ENCODE measurements at places on chromosomes 1 and 21.
A peak's percentile ranks its signal among the peaks of the same experiment; 100 is the strongest.

DNA sequence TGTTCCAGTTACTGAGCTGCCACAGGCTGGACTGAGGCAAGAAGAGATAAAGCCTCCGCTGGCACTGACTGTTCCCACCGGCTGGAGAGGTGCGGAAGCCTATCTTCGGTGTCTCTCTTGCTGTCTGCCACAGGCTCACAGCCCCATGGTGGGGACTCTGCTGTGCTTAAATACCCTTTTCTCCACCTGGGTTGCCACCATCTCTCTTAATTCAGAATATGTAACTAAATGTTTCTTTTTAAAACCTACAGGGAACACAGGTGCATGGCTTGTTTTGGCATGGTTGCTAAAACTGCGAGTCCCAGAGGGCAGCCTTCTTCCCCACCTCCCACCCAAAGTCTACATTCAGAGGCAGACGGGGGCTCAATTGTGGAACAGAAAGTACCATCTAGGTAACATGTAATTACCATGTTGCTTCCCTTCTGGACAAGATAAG is 8.1 kb upstream of the LBR start:
- DNase-seq, result no peak

DNA sequence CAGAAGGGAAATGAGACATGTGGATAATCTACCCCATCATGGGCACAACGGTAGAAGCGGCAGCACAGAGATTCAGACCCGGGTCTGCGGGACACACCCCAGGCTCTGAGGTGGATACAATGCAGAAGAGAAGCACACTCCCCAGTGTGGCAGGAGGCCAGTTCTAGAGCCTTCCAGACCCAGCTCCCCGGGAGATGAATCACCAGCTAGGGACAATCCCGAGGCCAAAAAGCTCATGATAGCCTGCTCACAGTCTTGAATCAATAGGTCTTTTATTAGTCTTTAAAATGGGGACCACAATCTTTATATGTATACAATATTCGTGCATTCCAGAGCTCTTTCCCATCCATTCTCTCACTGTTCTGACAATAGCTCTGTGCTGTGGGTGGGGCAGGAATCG is 57.3 kb upstream of the DIRAS3 start:
- no peak for DNase-seq

- no peak for DNase-seq
Measured at GRCh38 chr1:67677408-67677807, 7.6 kb upstream of the GADD45A start.

- DNase-seq, result no peak
Measured at GRCh38 chr1:201422026-201422425, 496 bp upstream of the TNNI1 start.

- DNase-seq, result no peak
Measured at GRCh38 chr1:219266524-219266923, 92.8 kb downstream of the LYPLAL1 start.

DNA sequence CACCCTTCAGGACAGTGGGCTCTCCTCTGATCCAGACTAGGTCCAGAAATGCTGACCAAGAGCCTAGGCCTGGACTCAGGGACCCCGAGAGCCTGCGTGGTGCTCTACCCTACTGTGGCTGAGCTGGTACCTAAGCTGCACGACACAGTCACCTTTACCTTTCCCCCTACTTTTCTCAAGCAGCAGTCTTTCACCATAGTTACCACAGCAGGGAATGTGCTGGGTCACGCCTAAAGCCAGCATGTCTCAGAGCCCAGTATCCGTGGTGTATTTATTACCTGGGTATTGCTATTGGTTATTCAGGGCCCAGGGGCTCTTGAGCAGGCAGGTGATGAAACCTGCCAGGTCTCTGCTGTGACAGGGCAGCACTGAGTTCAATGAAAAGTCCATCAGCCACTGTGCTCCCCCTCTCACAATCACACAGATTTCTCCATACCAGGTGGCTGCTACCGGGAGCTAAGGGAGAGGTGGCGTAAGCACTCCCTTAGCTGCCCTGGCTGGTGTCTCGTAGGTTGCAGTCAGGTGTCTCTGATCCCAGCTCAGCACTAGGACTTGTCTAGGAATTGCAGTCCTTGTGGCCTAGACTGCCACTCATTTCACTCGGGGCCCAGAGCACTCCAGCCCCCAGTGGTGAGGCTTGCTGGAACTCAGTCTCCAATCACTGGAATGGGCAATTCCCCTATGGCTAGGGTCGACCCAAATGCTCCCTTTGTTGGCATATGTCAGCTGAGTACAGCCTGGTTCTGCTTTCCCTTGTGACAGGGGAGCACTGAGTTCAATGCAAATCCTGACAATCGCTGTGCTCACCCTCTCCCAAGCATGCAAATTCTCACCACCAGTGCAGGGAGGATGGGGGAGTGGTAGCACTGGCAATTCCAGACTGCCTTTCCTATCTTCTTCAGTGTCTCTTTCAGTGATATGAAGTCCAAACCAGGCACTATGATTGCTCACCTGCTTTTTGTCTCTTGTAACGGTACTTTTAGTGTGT is 128.7 kb downstream of the PHTF1 start:
- no peak for DNase-seq

- no peak for DNase-seq
Measured at GRCh38 chr1:212514782-212515181, 82.1 kb downstream of the NENF start.

DNA sequence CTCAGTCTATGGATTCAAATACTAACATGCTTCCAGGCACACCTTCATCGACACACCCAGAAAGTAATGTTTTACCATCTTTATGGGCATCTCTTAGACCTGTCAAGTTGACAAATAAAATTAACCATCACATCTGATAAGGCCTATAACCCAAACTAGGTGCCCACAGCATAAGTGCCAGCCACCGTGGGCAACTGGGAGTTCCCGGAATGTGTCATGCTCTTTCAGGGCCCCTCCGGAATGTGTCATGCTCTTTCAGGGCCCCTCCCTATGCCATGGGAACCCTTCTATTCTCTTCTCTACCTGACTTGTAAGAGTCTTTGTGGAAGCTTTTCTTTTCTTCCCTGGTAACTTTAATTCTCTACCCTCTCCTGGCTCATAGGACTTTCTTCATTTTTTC is 26.6 kb downstream of the KRTAP24-1 start:
- DNase-seq, result no peak

GRCh38 chr1:25819491-25820246 is at the start of gene MTFR1L:
MTFR1L (plus strand) TSS chr1:25819954; CDS start chr1:25823105, 3,151 bp downstream.
- DNase-seq, result peak; percentile 87

DNA sequence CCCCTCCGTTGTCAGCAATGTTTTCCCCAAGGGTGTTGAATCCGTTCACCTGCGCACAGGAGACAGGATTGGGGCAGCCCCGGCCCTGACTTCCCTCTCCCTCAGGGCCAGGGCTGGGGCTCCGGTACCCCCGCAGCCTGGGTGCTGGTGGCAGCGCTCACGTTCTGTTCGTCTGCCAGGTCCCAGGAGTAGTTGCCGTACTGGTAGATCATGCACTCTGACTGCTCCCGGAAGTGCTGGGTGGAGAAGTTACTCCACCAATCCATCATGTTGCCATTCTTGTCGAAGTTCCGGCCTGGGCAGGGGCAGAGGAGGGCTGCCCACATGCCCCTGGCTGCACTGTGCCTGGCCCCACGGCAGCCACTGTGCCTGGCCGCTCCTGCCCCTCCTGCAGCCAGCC is 6.1 kb downstream of the PRXL2B start:
- DNase-seq, result no peak

- no peak for DNase-seq
Measured at GRCh38 chr1:214901718-214902117, 180.8 kb upstream of the KCNK2 start.

DNA sequence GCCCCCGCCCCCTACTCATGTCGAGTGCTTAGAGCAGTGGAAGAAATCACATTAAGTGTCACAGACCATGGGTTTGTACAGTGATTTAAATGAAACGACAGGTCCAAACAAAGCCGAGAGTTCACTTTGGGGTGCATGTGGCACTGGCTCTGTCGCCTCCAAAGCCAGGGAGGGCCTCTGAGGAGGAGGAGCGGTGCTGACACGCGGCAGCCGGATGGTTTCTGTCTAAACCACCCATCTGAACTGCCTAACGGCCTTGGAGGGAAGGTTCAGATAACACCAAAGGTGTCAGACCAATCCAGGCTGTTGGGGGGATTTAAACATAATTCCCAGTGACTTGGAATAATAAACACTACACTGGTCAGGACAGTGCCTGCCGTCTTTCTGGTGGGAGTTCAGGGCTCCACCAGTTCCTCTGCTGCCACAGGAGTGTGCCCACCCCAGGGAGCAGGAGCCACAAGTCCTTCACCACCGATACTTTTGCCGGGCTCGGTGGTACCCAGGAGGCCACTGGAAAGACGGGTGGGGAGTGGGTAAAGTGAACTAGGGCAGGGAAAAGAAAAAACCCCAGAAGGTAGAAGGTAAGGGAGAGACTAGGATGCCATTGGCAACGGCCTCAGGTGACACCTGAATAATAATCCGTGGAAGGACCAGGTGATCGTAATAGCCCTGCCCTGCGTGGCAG is 78.2 kb downstream of the SLC66A1 start:
- DNase-seq, result no peak

GRCh38 chr1:222829868-222830267 is 15.0 kb downstream of the DISP1 start:
- DNase-seq, result no peak

GRCh38 chr21:41650526-41651145 is 116.2 kb downstream of the RIPK4 start:
- no peak for DNase-seq

- DNase-seq, result no peak
Measured at GRCh38 chr1:86085741-86086409, 70.7 kb downstream of the COL24A1 start.

- DNase-seq, result no peak
Measured at GRCh38 chr1:41766546-41766945, 152.2 kb downstream of the HIVEP3 start.

DNA sequence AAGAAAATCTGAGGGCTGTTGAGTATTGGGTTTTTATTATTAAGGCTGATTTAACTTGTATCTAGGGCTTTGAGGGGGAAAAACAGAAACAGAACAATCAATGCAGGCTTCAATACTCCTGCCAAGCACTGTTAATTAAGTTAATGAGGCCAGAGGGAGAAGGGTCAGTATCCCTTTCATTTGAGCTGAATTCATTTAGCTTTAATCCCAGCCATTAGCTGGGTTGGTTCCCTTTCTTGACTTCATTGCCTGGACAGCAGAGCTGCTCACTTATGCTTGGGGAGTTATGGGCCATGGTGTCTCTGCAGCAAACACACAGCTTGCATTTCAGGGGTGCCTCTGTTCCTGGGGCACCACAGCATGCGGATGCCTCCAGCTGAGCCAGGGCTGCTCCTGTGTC is 16.3 kb downstream of the TLR5 start:
- DNase-seq, result no peak

DNA sequence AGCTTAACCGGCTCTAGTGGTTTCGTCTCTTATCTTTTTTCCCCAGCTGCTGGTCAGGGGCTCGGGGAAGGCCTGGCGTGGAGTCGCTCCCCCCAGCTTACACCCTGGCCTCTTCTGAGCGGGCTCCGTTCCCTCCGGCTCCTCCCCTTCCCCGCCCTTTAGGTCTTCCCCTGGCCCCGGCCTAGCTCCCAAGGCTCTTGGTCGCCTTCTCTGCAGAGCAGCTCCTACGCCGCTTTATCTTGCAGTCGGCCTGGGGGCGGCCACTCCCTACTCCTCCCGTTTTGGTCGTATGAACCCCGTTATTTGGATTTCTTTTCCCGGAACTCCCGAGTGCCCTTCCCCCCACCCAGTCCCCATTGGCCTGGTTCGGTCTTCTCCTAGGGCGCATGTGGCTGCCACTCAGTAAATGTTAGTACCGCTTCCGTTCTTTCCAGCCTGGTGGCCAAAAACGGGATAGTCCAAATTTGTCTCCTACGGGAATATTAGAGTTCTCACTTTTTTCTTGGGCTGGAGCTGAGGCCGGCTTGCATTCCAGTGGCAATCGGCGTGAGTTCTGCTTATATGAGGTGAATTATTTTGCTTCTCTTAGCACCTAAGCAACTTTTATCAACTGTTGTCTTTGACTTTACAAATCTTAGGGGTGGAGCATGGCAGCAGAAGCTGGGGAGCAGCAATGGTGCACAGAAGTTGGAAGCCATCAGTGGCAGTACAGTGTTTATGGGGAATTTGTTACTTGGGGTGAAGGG is 467 bp downstream of the THRAP3 start:
- DNase-seq, result no peak

DNA sequence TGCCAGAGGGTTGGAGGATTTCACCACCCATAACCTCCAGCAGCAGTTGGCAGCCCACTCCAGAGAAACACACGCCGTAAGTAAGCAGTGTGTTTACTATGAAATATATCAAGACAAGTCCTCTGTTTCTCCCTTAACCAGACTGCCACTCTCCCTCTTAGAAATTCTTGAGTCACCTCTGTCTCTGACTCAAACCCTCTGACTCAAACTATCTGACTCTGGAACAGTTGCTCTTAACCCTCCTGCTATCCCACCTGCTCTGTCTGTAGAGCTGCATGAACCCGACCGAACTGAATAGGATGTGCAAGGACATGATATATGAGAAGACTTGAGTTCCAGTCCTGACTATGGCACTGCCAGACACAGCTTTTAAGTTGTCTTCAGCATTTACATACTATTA is 14.1 kb downstream of the INPP5B start:
- DNase-seq, result no peak

DNA sequence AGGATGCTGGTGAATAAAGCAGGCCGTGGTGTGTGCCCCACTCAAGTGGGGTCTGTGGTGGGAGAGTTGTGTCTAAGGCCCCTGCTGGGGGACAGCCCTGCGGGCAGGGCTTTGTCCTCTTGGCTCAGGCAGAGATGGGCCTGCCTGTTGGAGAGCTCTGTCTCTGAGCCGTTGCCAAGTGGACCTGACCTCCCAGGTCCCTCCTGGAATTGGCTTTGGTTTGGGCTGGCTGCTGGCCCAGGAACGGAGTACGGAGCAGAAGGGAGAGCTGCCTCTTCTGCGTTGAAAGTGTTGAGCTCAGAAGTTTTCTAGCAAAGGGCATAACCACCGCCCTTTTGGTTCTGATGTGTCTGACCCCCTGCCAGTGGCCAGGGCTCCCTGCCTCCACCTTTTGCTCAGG is 153.9 kb downstream of the PEX14 start:
- DNase-seq, result no peak
